Motor neuron (in vitro differentiated cells): ENCODE measurements at places on chromosomes 1 and 21.
A peak's percentile ranks its signal among the peaks of the same experiment; 100 is the strongest.

GRCh38 chr1:196558411-196558810, 49.8 kb downstream of the KCNT2 start:
- no peak for ATAC-seq

- peak; percentile 41 for ATAC-seq
Observed at GRCh38 chr1:25743164-25744139, 56.5 kb upstream of the SELENON start.

DNA sequence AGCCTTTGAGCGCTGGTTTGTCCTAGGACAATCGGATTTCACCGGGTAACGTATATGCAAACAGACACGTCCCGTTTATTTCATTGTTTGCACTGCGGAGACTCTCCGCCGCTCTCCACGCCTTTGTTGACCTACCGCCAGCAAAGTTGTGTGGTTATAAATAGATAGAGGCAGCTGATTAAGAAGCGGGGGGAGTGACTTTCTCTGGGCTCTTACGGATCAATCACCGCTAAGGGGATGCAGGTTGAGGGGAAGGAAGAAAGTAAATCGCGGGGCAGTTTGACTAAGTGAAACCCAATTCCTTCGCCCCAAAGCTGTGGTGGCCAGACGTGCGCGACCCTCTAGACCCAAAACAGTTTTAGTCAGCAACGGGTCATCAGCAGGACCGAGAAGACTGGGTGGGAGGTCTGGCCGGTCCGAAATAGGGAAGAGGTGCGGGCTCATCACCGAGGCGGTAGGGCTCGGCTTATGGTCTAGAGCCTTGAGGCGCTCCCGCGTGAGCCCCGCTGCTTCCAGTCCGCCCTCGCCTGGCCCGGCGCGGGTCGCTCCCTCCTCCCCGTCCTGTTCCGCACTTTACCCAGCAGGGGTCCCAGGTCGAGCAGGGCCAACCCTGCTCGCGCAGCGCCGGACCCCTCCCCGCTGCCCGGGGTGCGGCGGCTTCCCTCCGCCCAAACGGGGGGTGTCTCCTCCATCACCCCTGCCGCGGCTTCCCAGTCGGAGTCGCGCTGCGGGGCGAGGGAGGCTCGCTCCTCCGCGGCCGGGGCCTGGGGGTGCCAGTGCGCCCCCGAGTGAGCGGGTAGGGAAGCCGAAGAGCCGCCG, 120.8 kb upstream of the RRP15 start:
- ATAC-seq: peak; percentile 85

DNA sequence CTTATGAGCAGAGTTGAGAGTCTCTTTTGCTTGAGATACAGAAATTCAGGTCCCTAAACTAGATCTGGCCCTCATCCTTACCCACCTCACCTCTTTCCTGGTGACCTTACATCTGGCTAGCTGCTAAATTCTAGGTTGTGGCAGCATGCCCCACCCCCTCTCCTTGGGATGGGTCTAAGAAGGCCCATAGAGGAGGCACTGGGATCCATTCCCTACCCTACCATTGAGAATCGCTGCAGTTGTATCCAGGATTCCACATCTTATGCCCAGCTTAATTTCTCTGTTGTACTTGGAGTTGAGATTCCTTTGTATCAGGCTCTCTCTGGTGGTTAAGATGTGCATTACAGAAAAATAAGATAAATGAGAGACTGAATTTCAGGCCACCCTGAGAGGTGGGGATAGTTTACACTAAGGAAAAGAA, 9.5 kb upstream of the TMEM39B start:
- peak; percentile 26 for ATAC-seq

GRCh38 chr1:30188999-30189398, 534.4 kb downstream of the MATN1 start:
- ATAC-seq: no peak

DNA sequence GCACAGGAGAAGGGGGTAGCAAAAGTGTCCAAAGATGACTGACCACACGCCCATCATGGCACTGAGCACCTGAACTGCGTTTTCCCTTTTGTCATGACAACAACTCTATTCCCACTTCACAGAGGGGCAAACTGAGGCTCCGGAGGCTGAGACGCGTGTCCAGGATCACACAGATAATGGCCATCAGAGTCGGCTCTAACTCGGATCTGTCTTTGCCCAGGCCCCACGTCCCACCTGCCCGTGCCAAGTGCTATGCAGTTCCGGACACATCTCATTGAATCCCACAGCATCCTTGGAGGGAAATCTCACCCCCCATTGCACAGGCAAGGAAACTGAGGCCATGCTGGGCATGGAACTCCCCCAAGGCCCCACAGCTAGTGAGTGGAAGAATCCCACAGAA, 62.1 kb downstream of the MATN1 start:
- ATAC-seq: no peak

DNA sequence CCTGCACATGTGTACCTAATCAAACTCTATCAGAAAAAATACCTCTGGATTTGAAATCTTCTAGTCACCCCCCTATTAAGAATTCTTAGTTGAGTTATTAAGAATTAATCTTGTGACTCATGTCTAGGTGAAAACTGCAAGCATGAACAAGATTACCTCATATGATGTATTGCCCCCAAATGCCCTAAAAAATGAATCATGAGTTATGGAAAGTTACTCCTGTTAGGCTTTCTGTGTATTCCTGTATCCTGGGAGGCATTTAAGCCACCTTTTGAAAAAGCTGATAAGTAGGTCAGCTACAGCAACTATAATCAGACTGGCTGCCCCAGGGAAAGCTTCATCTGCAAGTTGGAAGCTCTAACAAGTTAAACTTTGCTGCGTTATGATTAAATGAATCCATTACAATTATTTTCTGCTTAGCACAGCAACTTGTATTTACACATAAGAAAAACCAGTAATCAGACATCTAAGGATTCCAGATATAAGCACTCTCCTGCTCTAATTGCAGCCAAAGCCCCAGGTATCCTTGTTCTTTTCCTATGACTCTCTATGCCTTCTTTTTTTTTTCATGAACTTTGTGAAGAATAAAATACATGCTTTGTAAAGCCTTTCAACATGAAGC, 147.7 kb downstream of the NTPCR start:
- peak; percentile 25 for ATAC-seq

DNA sequence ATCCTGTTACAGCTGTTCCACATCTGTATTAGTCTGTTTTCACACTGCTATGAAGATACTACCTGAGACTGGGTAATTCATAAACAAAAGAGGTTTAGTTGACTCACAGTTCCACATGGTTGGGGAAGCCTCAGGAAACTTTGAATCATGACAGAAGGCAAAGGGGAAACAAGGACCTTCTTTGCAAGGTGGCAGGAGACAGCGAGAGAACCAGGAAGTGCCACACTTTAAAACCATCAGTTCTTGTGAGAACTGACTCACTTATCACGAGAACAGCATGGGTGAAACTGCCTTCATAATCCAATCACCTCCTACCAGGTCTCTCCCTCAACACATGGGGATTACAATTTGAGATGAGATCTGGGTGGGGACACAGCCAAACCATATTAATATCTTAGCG, 110.3 kb upstream of the TRABD2B start:
- no peak for ATAC-seq

GRCh38 chr1:87155648-87156047, 173.0 kb upstream of the LMO4 start:
- no peak for ATAC-seq

DNA sequence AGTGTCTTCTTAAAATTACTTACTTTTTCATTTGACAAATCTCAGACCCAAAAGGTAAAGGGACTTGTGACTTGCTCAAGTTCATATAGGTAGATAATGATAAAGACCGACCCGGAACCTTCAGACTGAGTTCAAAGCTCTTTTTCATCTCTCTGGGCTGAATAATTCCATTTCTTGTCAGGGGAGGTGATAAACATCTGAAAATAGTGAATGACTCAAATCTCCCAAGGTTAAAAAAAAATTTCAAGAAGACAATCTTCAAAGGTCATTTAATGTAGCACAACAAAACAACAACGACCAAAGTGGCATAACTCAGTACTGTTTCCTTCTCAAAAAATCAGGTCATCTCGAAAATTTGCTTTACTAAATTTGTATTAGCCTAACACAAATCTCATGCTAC, 20.6 kb downstream of the LUZP1 start:
- ATAC-seq: no peak

GRCh38 chr1:23392125-23392855, 22.7 kb upstream of the ZNF436 start:
- ATAC-seq: no peak

DNA sequence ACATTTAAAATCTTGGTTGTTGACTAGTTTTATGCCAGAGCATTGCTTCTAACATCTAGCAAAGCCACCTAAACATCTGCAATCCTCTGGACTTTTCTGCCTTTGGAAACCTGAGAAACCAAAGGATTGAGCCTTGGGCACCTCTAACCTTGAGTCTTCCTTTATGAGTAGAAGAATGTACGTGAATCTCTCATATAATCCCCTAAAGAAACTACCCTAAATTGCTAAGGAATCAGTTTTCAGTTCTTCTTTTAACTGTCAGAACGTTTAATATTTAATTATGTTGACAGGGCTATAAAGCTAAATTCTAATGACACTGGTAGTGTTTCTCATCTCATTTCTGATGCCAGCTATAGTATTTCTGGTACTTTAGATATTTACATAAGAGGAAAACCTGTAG, 997.3 kb downstream of the AMY1C start:
- no peak for ATAC-seq

DNA sequence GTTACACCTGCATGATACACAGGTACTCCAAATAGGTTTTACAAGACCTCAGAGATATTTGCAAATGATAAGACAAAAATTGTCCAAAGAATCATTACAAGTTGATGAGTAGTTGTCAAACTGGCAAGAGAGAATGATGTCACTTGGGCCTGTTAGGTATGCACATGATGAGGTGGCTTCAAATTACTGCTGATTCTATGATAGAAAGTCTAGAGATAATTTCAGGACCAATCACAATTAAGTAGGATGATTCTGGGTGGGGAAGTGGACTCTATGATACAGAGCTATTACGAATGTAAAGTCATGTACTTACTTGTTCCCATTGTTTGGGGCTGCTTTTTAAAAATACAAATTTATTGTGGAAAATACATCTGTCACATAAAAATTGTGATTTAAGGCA, 5.2 kb upstream of the SPRR1B start:
- ATAC-seq: no peak

DNA sequence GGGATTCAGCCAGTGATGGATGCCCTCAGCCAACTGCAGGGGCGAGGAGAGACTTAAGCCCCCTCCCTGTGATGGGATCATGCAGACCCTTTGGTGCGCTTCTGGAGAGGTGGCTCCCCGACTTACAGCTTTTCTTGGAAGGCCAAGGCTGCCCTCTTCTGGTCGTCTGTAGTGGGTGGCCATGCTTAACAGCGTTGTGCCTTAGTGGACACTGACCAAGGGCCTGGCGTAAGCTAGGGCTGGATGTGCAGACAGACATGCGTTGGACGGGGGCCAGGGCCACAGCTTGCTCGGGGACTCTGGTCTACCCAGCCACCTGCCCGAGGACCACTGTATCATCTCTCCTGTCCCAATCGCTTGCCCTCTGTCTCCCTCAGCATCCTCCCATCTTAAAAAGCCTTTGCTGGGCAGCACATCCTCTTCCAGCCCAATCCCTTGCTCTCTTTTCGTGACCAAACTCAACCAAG, 5.5 kb downstream of the AZIN2 start:
- peak; percentile 91 for ATAC-seq

DNA sequence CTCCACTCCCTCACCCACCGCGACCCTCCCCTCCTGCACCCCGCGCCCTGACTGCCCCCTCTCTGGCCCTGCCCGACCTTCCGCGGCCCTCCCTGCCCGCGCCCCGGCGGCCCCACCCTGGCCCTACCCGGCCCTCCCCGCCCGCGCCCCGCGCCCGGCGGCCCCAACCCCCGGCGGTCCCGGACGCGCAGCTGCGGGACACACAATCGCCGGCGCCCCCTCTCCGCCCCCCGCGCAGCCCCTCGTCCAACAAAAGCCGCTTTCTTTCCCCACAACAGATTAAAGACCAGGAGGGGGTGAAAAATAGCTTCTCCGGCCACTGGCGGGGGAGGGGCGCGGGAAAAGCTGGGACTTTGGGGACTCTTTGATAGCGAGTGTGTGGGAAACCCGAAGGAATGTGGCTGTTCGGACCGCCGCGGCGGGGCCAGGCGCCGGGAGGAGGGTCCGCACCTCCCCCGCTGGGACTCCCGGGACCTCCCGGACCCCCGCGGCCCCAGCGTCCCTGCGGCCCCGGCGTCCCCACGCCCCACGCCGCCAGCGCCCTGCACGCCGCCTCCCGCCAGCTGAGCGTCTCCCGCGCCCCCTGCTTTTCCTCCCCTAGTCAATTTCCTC, 8.8 kb upstream of the ID3 start:
- peak; percentile 70 for ATAC-seq

- no peak for ATAC-seq
Observed at GRCh38 chr1:167650269-167651160, 20.5 kb downstream of the RCSD1 start.

GRCh38 chr1:67863637-67864036, 30.4 kb upstream of the GNG12 start:
- ATAC-seq: no peak

- no peak for ATAC-seq
Observed at GRCh38 chr1:159222075-159222865, 17.6 kb downstream of the ACKR1 start.

DNA sequence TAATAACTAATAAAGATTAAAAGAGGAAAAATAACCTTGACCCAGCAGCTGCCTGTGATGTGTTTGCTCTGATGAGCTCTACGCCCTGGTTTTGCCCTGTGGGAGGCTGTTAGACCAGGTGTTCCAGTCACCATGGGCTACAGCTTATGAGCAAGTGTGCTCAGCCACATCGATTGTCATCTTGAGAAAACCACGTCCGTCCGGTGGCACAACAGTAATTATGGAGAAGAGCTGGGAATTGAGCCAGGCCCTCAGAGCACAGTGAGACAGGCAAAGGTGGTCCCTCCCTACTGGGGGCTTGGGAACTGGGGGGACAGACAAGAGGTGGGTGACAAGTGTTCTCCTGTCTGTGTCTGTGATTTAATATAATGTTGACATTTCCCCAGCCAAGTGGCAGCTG, 420.5 kb downstream of the MATN1 start:
- ATAC-seq: no peak

DNA sequence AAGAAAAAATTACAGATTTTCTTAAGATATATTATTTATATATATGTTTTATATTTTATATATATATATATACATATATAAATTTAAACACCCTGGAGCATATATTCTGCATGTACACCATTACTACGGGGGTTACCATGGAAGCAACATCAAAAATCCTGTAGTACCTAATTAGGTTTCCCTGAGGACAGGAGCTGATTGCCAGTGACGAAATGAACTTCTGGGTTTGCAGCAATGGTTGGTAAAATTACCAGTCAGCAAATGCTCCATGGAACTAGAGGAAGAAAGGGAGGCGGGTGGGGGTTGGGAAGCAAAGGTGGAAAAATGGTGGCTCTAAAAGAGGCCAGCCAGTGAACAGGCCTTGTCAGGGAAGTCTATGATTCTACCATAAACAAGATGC, 89.5 kb downstream of the KCNN3 start:
- no peak for ATAC-seq

- ATAC-seq: no peak
Observed at GRCh38 chr1:8374356-8374755, 56.4 kb downstream of the SLC45A1 start.

GRCh38 chr1:83999316-83999819, 436 bp upstream of the TTLL7 start:
- peak; percentile 91 for ATAC-seq

- no peak for ATAC-seq
Observed at GRCh38 chr1:234231893-234232276, 141.4 kb upstream of the COA6 start.
